8988T (cell line): ENCODE measurements at places on chromosomes 12 and 14.

- DNase-seq, result no peak
Measured at GRCh38 chr14:99460793-99461192, 19.9 kb downstream of the SETD3 start.

DNA sequence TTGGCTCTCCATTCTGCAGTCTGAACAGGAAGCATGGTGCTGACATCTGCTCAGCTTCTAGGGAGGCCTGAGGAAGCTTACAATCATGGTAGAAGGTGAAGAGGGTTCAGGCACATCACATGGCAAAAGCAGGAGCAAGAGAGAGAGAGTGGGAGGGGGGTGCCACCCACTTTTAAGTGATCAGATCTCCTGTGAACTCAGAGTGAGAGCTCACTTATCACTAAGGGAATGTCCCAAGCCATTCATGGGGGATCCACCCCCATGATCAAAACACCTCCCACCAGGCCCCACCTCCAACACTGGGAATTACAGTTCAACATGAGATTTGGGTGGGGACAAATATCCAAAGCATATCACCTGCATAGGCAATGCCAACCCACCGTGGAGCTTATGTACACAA is 9.8 kb upstream of the GNG2 start:
- no peak for DNase-seq

GRCh38 chr14:56686416-56686815 is 106.8 kb downstream of the TMEM260 start:
- no peak for DNase-seq

- DNase-seq, result no peak
Measured at GRCh38 chr12:96687719-96688118, 198.3 kb downstream of the CFAP54 start.

DNA sequence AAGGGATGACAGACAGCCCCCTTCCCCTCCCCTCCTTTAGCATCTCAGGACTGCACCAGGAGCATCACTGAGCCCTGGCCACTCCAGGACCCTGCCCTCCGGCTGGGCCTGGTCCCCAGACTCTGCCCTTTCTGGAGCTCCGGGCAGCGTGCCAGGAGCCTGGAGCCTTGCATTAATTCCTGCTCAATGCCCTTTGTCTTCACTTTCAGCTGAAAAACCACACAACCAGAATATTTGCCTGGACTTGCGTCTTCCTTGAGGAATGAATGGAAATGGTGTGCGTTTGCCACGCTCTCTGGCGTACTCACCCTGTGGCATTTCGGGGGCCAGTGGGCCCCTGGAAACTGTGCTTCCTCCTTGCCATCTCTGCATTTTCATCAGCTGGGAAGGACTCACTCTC is 8.5 kb upstream of the RFLNA start:
- DNase-seq, result no peak

- no peak for DNase-seq
Measured at GRCh38 chr14:84420221-84420620, 1109.7 kb upstream of the FLRT2 start.
